Muscle of arm (tissue), 14 donors: ENCODE measurements at places on chromosomes 7 and 10. TPM values are rescaled to one million over a fixed set of nuclear protein-coding genes. Genes with fewer than 3 reads are reported as not detected.

Gene TMEM270
- not detected for polyA plus RNA-seq

GRCh38 chr10:10500937-10501336 is 516.7 kb upstream of the CELF2 start:
- no peak for DNase-seq

Gene CALML5
- not detected for polyA plus RNA-seq

- peak; percentile 83 for DNase-seq
Measured at GRCh38 chr7:25179771-25180591, 48.3 kb downstream of the NPVF start.

DNA sequence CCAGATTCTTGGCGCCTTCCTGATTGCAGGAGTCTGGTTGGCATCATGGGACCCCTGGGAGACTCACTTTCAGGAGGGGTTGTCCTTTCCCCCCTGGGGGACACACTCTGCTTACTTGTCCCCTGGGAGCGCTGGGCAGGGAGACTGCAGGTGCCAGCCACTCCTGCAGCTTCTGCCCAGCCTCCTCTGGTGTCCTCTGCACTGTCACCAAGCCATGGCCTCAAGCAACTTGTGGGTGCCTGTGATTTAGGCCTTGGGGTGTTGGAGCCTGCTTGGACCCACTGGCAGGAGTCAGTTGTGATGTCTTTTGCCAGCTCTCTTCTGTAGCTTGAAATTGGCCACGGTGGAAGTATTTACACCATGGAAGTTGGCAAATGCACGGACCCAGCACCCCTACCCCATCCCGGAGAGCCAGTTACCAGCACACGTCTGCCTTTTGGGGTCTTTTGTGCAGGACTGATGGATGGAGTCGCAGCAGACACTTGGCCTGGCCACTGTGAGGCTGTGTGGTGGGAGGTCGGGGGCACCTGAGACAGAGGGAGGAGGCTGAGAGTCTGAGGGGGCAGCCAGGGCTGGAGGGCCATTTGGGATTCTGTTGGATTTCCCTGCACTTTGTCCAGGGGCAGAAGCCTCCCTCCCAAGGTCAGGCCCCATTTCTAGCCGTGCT is 104.7 kb downstream of the LHPP start:
- no peak for DNase-seq

GRCh38 chr7:19117870-19118608 is 603 bp upstream of the TWIST1 start:
- no peak for DNase-seq

DNA sequence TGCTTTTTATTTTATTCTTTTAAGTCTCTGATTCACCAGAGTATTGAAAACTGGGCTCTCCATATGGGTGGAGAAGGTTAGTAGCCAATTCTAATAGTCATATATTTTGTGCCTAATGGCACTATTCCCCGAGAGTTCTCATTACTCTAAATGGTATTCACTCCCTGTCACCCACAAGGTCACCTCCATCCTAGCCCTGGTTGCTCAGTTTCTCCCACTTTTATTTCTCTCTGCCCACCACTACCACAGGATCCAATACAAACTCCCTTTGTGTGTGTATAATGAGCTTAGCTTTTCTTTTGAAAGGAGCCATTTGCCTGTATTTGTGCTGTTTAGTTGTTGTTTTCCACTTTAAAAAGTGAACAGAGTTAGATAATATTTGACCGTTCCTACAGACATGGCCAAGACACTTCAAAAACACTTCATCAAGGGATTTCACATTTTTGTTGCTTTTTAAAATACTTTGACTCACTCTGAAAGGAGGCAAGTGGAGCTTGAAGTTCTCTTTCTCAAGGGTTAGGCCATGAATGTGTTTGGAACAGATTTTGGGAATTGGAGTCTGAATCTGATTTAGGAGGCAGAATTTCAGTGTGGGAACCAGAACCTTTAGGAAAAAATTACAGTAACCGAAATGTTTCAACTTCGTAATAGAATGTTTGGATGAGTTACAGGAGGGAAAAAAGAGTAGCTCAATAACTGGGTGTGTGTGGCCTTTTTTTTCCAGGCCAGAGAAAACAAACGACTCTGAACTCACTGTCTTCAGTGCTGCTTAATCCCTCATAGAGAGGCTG is 321.3 kb downstream of the BICC1 start:
- peak; percentile 91 for DNase-seq

- DNase-seq, result no peak
Measured at GRCh38 chr7:111803015-111803758, 240.9 kb upstream of the IMMP2L start.

GRCh38 chr7:157996359-157997079 is 591.1 kb downstream of the PTPRN2 start:
- DNase-seq, result no peak

DNA sequence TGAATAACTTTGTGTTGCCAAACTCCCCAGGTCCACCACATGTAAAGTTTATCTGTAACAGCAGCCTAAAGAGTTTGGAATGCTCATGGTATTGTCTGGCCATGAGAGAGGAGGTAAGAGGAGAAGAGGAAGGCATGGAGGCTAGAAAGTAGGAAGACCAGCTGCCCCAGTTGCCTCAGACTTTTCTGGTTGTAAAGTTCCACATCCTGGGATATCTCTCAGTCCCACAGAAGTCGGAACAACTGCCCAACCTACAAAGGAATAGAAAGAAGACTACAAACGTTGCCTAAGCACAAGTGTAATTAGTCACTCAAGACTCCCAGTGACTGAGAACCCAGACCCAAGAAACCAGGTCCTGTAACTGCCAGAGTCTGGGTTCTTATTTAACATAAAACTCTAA is 47.3 kb downstream of the CREB3L2 start:
- no peak for DNase-seq

Gene OR2A1
- polyA plus RNA-seq, result not detected

Gene ERLIN1
- polyA plus RNA-seq, result 49.4 TPM

DNA sequence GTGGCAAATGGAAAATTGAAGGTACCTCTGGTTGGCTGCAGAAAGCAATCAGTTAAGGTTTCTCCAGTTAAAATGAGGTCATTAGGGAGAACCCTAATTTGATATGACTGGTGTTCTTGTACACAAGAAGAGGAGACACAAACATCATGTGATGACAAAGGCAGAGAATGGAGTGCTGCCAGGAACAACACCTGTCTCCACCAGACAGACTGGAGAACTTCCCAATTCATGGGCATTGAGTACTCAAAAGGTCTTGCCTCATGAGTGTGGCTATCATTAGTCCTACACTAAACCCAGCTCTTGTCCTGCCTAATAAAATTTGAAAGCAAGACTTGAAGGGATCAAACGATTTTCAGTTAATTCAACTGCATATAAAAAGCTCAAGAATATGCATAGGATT is 152.6 kb downstream of the PTPN20 start:
- no peak for DNase-seq

Gene HOXA10
- polyA plus RNA-seq, result 27.2 TPM

DNA sequence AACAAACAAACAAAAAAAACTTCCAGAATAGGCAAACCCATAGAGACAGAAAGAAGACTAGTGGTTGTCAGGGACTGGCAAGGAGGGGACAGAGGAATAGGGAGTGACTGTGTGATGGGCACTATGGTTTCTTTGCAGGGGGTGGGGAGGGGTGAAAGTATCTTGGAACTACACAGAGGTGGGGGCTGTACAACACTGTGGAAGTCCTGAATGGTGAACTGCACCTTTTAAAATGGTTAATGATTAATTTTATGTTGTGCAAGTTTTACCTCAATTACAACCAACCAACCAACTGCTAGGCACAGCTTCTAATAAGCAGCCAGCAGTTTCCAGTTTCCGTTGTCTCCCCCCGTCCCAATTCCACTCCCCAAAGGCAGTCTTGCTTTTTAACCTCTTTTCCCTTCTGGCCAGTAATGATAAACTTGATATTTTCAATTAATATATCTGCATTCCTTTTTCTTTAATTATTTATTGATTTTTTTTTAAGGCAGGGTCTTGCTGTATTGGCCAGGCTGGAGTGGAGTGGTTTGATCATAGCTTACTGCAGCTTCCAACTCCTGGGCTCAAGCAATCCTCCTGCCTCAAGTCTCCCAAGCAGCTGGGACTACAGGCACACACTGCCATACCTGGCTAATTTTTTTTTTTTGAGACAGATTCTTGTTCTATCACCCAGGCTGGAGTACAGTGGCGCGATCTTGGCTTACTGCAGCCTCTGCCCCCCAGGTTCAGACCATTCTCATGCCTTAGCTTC is 46.8 kb downstream of the HIP1 start:
- no peak for DNase-seq

DNA sequence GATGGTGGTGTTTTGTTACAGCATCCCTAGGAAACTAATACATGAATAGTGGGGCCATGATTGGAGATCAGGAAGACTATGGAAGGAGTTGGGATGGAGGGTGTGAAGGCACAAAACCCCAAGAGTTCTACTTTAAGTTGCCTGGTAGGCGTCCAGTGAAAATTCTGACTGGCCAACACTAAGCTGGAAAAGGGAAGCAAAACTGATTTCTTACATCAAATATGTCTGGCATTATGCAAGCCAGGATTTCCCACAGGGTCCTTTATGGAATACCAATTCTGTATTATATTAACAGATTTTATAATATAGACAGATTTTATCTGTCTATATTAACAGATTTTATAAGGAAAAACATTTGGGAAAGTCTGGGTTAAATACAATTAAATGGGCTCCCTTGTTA is 16.2 kb downstream of the CPVL start:
- DNase-seq, result no peak

DNA sequence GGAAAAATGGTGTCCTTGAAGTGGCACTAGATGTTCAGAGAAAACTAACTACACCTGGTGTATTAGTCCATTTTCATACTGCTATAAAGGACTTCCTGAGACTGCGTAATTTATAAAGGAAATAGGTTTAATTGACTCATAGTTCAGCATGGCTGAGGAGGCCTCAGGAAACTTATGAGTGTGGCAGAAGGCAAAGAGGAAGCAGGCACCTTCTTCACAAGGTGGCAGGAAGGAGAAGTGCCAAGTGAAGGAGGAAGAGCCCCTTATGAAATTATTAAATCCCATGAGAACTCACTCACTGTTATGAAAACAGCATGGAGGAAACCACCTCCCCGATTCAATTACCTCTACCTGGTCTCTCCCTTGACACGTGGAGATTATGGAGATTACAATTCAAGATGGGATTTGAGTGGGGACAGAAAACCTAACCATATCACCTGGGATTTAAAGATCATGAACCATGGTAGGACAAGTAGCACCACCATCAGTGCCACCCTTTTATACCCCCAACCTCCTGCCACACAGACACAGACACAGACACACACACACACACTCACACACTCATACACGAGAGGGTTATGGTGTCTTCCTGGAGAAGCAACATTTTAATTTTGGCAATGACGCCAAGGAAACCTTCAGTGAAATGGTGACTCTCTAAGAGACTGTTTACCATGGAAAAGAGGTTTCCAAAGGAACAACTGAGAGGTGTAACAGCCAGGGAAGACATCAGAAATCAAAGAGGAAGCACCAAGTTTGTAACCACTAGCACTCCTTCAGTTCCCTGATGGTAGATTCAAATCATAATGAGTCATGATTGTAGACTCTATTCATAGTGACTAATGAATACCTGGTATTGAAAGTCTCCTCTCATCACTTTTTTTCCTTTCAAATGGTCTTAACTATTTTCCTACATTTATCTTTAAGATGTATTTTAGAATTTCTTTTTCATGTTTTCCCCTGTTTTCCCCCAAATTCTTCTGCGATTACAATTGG is 41.8 kb upstream of the WNT16 start:
- no peak for DNase-seq

Gene ARPC1A
- polyA plus RNA-seq, result 55.1 TPM

DNA sequence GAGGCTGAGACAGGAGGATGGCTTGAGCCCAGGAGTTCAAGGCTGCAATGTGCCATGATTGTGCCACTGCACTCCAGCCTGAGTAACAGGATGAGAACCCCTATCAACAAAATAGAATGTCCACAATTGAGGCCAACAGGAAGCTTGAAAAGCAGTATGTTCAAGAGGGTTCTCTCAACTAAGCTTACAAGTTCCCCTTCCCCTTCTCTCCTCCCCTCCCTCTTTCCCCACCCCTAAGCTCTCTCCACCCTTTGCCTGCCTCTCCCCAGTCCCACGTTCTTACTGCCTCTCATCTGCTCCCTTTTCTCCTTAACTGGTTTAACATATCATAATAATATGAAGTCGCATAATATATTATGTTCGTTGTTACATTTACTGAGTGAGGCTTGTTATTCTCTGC is 35.4 kb downstream of the KIAA1549 start:
- no peak for DNase-seq

Gene PRKCQ
- polyA plus RNA-seq, result 17.1 TPM

Gene NRF1
- 18.5 TPM for polyA plus RNA-seq

DNA sequence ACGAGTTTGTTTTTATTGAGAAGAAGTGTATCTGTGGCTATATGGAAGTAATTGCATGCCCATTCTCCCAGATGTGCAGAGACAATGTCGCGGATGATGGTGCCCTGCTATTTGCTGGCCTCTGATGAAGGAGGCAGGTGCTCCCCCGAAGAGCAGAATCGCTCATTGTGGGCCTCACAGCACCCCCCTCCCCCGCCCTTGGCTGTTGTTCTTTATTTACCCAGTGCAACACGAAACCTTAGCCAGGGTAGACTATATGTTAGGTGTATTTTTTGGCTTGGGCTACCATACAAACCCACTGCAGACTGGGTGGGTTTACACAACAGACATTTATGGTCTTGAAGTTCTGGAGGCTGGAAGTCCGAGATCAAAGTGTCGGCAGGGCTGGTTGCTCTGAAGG is 3.4 kb upstream of the ADCY1 start:
- no peak for DNase-seq

GRCh38 chr7:3805151-3805550 is 504.1 kb downstream of the SDK1 start:
- no peak for DNase-seq

- no peak for DNase-seq
Measured at GRCh38 chr7:21908746-21909145, 37.0 kb downstream of the CDCA7L start.

DNA sequence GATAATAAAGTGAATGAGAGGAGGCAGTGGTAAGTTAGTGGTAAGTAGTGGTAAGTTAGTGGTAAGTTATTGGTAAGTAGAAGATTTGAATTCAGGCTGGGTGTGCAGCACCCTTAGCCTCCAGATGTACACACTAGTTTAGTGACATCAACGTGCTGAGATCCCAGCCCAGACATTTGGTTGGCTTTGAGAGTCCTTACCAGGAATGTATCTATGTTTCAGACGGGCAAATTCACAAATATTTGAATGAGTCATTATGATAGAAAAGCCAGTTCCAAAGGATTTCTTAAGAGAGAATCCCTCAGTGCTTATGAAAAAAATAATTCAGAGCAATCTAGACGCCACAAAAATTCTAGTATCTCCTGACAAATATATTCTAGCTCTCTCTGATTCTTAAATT is 70.0 kb downstream of the ARL4A start:
- no peak for DNase-seq

DNA sequence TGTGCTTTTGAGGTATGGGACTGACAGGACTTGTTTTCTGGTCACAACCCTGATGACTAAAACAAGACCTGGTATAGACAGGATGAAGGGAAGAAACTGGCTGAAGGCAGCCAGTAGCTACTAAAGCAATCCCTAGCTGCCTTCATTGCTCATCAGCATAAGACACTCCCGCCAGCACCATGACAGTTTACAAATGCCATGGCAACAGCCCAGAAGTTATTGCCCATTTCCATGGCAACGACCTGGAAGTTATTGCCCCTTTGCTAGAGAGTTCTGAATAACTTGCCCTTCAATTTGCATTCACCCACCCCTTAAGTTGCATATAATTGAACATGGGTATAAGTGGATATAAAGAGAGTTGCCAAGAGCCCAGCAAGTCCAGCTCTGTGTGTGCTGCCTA is 169.6 kb upstream of the FAM171A1 start:
- no peak for DNase-seq

- DNase-seq, result no peak
Measured at GRCh38 chr10:104036518-104037260, 49.0 kb downstream of the COL17A1 start.
